ENCODE measurements at places on chromosomes 5 and 9. TPM values are rescaled to one million over a fixed set of nuclear protein-coding genes. Genes with fewer than 3 reads are reported as not detected.

The NIPAL4 gene
- 0.29 TPM for total RNA-seq

The SH3PXD2B gene
- total RNA-seq = 118 TPM

The ACSL6 gene
- 0.33 TPM for total RNA-seq

The NSG2 gene
- total RNA-seq = not detected

- no peaks in the 10 kb centered on the region for H3K36me3 ChIP-seq
- no peaks in the 10 kb centered on the region for H3K4me1 ChIP-seq
- peak overlapping the region; percentile 50 for H3K27ac ChIP-seq
- DNase-seq = no peak
These were observed 11.1 kb upstream of the IFNA5 start for GRCh38 chr9:21316032-21316842.

- H3K27ac ChIP-seq = peak overlapping the region; percentile 29
- no peaks in the 10 kb centered on the region for H3K36me3 ChIP-seq
- no peaks in the 10 kb centered on the region for H3K27me3 ChIP-seq
- DNase-seq = no peak
- H3K4me1 ChIP-seq = no peaks in the 10 kb centered on the region
These were observed 2.1 kb downstream of the ZNF346 start for GRCh38 chr5:177024559-177024958.

GRCh38 chr5:39437467-39437866, 12.7 kb upstream of the DAB2 start:
- H3K27me3 ChIP-seq = no peaks in the 10 kb centered on the region
- H3K36me3 ChIP-seq = no peaks in the 10 kb centered on the region
- H3K27ac ChIP-seq = no peak overlapping the region

Measured in breast epithelium (tissue), 4 donors.